ENCODE measurements at places on chromosomes 3 and 15. TPM values are rescaled to one million over a fixed set of nuclear protein-coding genes. Genes with fewer than 3 reads are reported as not detected.

Gene KCNMB2
- total RNA-seq: not detected

Gene OR4F6
- total RNA-seq: not detected

Gene FES
- total RNA-seq: 27.9 TPM

Gene RETNLB
- not detected for total RNA-seq

Gene FOXB1
- 0.10 TPM for total RNA-seq

Gene CISH
- total RNA-seq: 1.2 TPM

Gene CPLX3
- not detected for total RNA-seq

Gene MYL3
- not detected for total RNA-seq

Gene ZMYND10
- 0.10 TPM for total RNA-seq

Gene LYZL4
- not detected for total RNA-seq

Gene DOCK3
- 1.0 TPM for total RNA-seq

Gene CD86
- 50.1 TPM for total RNA-seq

Gene CMTM8
- 2.9 TPM for total RNA-seq

Gene GPR149
- not detected for total RNA-seq

Gene USP19
- 21.5 TPM for total RNA-seq

Gene ATP13A5
- total RNA-seq: not detected

Gene VEPH1
- 8.8 TPM for total RNA-seq

Gene GOLGA8N
- total RNA-seq: 6.1 TPM

Gene AADACL2
- total RNA-seq: not detected

Gene MAP6D1
- 3.8 TPM for total RNA-seq

Gene WDR72
- under 0.01 TPM for total RNA-seq

Gene WDR93
- total RNA-seq: not detected

Gene MBD4
- total RNA-seq: 60.2 TPM

Gene PLS1
- 1.2 TPM for total RNA-seq

Gene TMIE
- 0.31 TPM for total RNA-seq

Gene RHOV
- not detected for total RNA-seq

Gene CPN2
- not detected for total RNA-seq

Gene AMIGO3
- 3.8 TPM for total RNA-seq

Gene YEATS2
- 17.0 TPM for total RNA-seq

Gene MRAS
- 5.8 TPM for total RNA-seq

Gene FEZF2
- total RNA-seq: not detected

Gene KCNMB3
- total RNA-seq: 0.31 TPM

Gene EAF2
- total RNA-seq: 13.4 TPM

Gene CAMK2N2
- total RNA-seq: not detected

Gene SEMA6D
- total RNA-seq: under 0.01 TPM

Gene RTP3
- 0.10 TPM for total RNA-seq
